Mesendoderm (in vitro differentiated cells): ENCODE measurements at places on chromosomes 4 and X.
A peak's percentile ranks its signal among the peaks of the same experiment; 100 is the strongest.

GRCh38 chr4:108849611-108850168 is 86.8 kb upstream of the ETNPPL start:
- no peak for DNase-seq
- no peak overlapping the region for H3K4me3 ChIP-seq
- H3K27me3 ChIP-seq: no peaks in the 10 kb centered on the region
- H3K27ac ChIP-seq: no peak overlapping the region
- H3K4me1 ChIP-seq: no peaks in the 10 kb centered on the region
- H3K36me3 ChIP-seq: no peaks in the 10 kb centered on the region

DNA sequence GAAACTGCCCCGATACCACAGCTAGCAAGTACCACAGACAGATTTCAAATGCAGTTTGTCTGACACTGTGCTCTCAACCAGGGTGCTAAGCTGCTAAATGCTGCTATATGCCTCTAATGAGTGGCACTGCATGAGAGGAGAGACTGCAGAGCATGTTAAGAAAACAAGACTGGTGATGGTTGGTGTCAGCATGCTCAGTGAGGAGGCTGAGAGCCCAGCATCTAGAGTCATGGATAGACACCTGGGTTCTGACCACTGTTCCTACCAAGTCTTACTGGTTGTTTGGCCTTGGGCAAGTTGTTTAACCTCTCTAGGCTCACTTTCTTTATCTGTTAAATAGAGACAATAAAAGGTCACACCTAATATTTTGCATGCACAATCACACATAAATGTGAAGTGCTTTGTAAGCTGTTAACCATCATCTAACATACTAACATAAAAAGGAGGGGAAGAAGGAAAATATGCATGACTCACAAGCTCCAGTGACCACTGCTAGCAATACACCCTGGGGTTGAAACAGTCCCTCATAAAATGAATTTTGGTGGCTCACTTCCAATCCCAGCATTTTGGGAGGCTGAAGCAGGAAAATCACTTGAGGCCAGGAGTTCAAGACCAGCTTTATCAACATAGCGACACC is 20.7 kb downstream of the HHIP start:
- no peaks in the 10 kb centered on the region for H3K36me3 ChIP-seq
- no peak overlapping the region for H3K27ac ChIP-seq
- H3K4me1 ChIP-seq: no peaks in the 10 kb centered on the region
- H3K4me3 ChIP-seq: no peak overlapping the region

- H3K4me1 ChIP-seq: no peaks in the 10 kb centered on the region
- no peaks in the 10 kb centered on the region for H3K27me3 ChIP-seq
- no peaks in the 10 kb centered on the region for H3K36me3 ChIP-seq
- DNase-seq: no peak
Measured at GRCh38 chr4:28226962-28227361, 1366.3 kb downstream of the STIM2 start.

DNA sequence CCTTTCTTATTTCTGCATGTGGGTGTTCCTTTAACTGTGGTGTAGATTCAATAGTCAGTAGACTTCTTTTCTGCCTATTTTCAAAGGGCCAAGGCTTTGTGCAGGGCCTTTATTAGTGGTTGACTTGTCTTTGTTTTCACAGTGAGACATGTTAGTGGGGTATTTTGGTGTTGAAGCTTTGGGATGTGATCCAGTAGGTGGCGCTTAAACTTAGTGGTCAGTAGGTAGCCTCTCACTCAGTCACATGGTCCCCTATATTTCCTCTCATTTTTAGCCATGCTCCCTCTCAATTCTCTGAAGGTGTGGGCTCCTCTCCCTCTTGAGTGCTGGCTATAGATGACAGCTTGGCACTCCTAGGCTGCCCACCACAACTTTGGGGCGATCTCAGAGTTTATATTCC is 23.4 kb upstream of the SLC10A7 start:
- no peaks in the 10 kb centered on the region for H3K27me3 ChIP-seq
- DNase-seq: peak; percentile 62
- no peaks in the 10 kb centered on the region for H3K36me3 ChIP-seq

- no peaks in the 10 kb centered on the region for H3K27me3 ChIP-seq
- no peak overlapping the region for H3K27ac ChIP-seq
- DNase-seq: no peak
- no peaks in the 10 kb centered on the region for H3K4me1 ChIP-seq
Measured at GRCh38 chrX:41122664-41123257, 37.5 kb downstream of the USP9X start.

DNA sequence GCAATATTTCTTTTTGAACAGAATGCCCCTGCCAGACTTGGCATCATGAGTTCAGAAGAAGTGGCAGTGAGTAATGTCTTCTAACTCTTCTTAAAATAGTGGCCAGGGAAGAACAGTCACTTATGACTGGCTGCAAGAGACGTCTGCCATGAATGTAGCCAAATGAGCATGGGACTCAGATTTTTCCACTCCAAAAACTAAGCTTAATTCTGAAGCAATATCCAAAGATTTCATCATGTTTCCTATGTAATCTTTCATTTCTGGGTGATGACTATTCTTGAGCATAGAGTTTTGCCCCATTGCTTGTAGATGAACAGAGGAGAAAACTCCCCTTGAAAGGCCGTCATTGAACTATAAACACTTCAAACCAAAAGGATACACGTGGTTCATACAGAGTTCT is 11.8 kb downstream of the AMBN start:
- no peaks in the 10 kb centered on the region for H3K27me3 ChIP-seq
- no peaks in the 10 kb centered on the region for H3K36me3 ChIP-seq
- H3K4me3 ChIP-seq: no peak overlapping the region
- no peaks in the 10 kb centered on the region for H3K4me1 ChIP-seq
- H3K27ac ChIP-seq: no peak overlapping the region

DNA sequence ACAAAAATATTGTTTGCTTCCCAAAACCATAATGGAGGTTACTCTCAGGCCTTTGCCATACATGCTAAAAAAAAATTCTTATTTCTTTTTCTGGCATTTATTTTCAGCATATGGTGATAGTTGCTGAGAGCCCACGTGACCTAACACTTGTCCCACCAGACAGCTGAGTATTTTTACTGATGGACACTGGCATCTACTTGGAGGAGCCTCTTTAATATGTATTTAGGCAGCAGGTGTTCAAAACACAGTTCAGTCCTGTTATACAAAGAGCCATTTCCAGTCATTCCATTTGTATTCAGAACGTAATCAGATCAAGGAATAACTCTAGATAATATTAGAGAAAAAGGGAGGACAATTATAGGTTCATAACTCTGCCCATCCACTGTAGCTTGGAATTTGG is 95.5 kb downstream of the CXCL13 start:
- H3K27me3 ChIP-seq: no peaks in the 10 kb centered on the region
- H3K36me3 ChIP-seq: no peaks in the 10 kb centered on the region
- H3K4me3 ChIP-seq: no peak overlapping the region
- no peaks in the 10 kb centered on the region for H3K4me1 ChIP-seq

DNA sequence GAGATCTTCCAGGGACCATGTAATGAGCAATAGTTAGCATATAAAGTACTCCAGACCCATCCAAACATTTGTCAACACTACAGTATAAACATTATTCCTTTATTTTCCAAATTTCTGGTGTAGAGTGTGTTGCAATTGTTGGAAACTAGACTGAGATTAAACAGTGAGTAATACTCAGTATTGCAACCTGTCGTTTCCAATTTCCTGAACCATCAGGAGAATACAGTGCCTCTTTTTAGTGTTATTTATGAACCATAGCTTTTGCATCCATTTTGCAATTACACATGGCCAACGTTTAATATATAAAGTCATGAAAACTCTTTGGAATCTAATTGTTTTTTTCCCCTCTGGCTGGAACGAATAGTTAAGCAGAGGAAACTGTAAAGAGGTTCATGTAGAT is 58.3 kb upstream of the DHRSX start:
- DNase-seq: no peak
- no peak overlapping the region for H3K4me3 ChIP-seq
- no peaks in the 10 kb centered on the region for H3K36me3 ChIP-seq

- DNase-seq: no peak
- no peaks in the 10 kb centered on the region for H3K36me3 ChIP-seq
- no peak overlapping the region for H3K27ac ChIP-seq
- no peak overlapping the region for H3K4me3 ChIP-seq
- H3K4me1 ChIP-seq: no peaks in the 10 kb centered on the region
- H3K27me3 ChIP-seq: no peaks in the 10 kb centered on the region
Measured at GRCh38 chrX:42951747-42952146, 173.8 kb upstream of the PPP1R2C start.

DNA sequence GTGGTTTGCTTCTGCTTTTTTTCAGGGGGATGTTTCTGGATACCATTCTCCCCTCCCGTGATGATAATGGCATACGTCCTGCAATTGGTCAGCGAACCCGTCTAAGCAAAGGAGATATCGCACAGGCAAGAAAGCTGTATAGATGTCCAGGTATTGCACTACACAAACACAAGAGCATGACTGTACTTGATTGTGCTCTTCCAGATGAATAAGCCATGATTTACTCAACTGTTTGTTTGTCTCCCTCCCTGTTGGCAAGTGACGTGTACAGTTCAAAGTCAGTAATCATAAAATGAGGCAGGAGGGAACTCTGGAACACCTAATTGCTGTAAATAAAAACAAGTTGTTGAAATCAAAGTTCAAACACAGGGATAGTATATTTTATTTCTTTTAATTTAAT is 141.4 kb downstream of the TLL1 start:
- H3K4me3 ChIP-seq: no peak overlapping the region
- H3K4me1 ChIP-seq: no peaks in the 10 kb centered on the region
- DNase-seq: no peak
- no peak overlapping the region for H3K27ac ChIP-seq

GRCh38 chr4:54082168-54082567 is 17.8 kb upstream of the CHIC2 start:
- H3K4me3 ChIP-seq: no peak overlapping the region
- no peaks in the 10 kb centered on the region for H3K27me3 ChIP-seq
- no peaks in the 10 kb centered on the region for H3K4me1 ChIP-seq
- no peak overlapping the region for H3K27ac ChIP-seq
- H3K36me3 ChIP-seq: no peaks in the 10 kb centered on the region
- no peak for DNase-seq

GRCh38 chr4:104559502-104559901 is 64.8 kb upstream of the CXXC4 start:
- no peak overlapping the region for H3K4me3 ChIP-seq
- no peak overlapping the region for H3K27ac ChIP-seq
- no peak for DNase-seq

DNA sequence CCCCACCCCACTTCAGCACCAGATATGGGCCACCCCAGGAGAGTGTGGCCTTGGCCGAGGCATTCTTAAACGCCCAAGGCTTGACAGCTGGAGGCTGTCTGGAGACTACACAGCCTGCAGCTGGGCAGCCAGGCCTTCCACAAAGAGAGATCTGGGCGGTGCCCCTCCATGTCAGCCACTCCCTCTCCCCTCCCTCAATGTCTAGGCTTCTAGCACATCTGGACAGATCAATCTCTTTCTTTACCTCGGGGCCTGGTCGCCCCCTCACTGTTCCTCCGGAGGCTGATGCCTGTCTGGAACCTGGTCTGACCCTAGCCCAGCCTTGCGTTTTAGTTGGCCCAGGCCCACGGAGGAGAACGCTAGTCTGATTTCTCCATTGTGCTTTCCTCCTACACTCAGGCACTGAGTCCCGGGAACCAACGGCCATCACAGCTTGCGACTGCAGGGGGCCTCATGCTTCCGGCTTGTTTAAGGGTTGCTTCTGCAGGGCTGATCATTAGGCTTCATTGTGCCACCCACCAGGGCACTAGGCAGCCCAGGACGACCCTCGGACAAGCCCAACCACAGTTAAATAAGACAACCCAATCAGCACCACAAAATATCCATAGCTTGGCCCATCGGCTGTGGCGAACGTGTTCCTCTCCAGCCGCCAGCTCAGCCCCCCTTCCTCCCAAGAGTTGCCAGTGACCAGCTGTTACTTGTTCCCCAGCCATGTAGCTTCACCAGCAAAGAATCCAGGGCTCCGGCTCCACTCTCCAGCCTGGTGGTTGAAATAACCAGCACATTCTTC is 200.6 kb downstream of the BCOR start:
- no peak overlapping the region for H3K4me3 ChIP-seq
- no peaks in the 10 kb centered on the region for H3K4me1 ChIP-seq
- peak; percentile 90 for DNase-seq
- H3K27me3 ChIP-seq: no peaks in the 10 kb centered on the region
- H3K36me3 ChIP-seq: no peaks in the 10 kb centered on the region
- no peak overlapping the region for H3K27ac ChIP-seq

GRCh38 chr4:94389595-94390267 is 47.1 kb upstream of the HPGDS start:
- no peaks in the 10 kb centered on the region for H3K4me1 ChIP-seq
- no peaks in the 10 kb centered on the region for H3K36me3 ChIP-seq
- no peak for DNase-seq
- no peak overlapping the region for H3K27ac ChIP-seq

DNA sequence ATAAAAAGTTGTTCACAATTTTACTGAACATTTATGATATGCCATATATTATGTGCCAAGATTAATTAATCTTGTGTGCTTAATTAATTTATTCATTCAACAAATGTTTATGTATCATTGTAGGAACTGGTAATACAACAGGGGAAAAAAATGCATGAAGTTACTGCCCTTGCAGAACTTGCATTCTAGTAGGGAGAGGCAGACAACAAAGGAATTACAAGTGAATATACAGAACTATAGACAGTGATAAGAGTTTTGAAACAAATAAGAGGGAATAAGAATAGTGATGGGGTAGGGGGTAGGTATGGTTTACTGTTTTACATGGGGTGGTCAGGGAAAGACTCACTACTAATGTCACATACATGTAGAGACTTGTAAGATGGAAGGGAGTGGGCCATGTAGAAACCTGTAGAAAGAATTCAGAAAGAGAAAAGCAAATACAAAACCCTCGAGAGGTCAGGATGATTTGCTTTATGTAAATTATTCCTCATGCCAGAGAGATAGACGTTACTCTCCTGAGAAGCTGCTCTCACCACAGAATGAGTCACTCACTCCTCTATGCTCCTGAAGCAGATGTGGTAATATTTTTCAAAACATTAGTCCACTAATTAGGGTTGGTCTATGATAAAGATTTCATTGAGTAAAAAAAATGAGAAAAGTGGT is 855.0 kb upstream of the GRID2 start:
- H3K27ac ChIP-seq: no peak overlapping the region
- DNase-seq: peak; percentile 51
- no peaks in the 10 kb centered on the region for H3K27me3 ChIP-seq
- no peaks in the 10 kb centered on the region for H3K36me3 ChIP-seq
- no peak overlapping the region for H3K4me3 ChIP-seq
- H3K4me1 ChIP-seq: no peaks in the 10 kb centered on the region

GRCh38 chrX:106987488-106987887 is 12.5 kb downstream of the MORC4 start:
- no peak overlapping the region for H3K4me3 ChIP-seq
- H3K4me1 ChIP-seq: no peaks in the 10 kb centered on the region
- DNase-seq: no peak
- H3K27me3 ChIP-seq: no peaks in the 10 kb centered on the region
- H3K27ac ChIP-seq: no peak overlapping the region

DNA sequence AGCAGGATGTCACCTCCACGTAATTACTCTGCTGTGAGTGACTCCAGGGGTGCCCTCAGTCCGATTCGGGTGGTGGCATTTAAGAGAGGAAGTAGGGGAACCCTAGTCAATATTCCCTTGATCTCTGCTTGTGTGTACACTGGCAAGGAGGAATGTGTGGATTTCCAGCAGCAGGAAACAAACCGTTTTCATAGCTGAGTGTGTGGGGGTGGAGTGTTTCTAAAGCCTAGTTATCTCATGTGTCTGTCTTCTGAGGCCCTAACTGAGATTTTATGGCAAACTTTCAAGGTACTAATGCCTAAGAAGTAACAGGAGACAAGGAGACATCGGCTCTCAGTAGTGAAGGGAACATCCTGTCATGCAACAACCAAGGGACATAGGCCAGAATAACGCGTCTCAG is 6.6 kb upstream of the CLDN24 start:
- no peaks in the 10 kb centered on the region for H3K36me3 ChIP-seq
- no peak overlapping the region for H3K27ac ChIP-seq
- no peaks in the 10 kb centered on the region for H3K27me3 ChIP-seq
- DNase-seq: no peak
- H3K4me3 ChIP-seq: no peak overlapping the region
- H3K4me1 ChIP-seq: peaks cover 2% of the 10 kb centered on the region
